Calu3 (cell line): ENCODE measurements at places on chromosomes 2 and 18. TPM values are rescaled to one million over a fixed set of nuclear protein-coding genes. Genes with fewer than 3 reads are reported as not detected.

The DPY30 gene
- 106 and 117 TPM in 2 replicates for total RNA-seq

The MAL gene
- not detected in 2 replicates for total RNA-seq

The CKAP2L gene
- total RNA-seq = 27.4 and 42.5 TPM in 2 replicates

The PXDN gene
- total RNA-seq = not detected in 2 replicates
